Central memory CD4-positive, alpha-beta T cell (primary cell): ENCODE measurements at places on chromosomes 3 and 15.

DNA sequence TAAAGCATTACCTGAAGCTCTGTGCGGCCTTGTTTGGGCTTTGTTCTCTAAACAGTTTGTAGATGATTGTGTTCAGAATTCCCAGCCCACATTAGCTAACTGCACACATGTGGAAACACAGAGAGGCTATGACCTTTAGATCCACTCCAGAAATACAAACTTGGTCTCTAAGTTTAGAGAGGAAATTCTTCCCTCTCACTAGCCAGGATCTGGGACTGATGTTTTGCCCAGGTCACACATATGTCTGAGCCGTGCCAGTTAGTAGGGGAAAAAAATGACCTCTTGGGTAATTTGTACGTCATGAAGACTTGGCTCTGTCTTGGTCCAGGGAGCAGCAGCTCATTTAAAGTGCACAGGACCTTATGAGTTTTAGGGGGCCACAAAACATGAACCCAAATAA is 223.1 kb downstream of the RBMS3 start:
- DNase-seq, result no peak

DNA sequence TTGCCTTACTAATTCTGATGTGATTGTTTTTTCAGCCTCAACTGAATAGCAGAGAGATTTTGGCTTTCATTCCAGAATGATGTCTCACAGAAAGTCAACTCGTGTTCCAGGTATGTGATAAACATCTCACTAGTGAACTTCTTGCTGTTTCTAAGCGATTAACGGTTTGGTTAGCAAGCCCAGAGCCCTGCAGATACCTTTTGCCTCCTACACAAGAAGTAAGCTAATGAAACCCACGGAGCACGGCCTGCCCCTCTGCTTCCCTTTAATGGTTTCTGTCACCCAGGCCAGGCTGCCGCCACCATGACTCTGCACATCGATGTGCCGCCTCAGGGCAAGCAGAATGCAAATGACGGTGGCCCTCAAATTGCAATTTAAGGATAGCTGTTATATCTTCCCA is 155.9 kb upstream of the ICE2 start:
- DNase-seq, result no peak

DNA sequence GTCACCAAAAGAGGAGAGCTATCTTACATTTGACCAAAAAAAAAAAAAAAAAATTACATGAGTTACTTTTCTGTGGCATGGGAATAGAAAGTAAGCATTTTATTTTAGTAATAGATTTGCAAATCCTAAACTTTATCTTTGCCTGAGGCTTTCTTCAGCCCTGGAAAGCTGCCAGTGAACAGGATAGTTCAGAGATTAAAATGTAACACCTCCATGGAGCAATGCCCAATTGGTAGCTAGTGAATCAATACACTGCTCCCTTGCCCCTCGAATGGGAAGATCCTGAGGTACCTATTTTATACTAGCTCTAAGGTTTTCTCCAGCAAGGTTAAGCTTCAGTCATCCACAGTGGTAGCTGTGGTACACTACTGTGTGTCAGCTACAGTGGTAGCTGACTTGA is 867.1 kb downstream of the NAALADL2 start:
- no peak for DNase-seq

DNA sequence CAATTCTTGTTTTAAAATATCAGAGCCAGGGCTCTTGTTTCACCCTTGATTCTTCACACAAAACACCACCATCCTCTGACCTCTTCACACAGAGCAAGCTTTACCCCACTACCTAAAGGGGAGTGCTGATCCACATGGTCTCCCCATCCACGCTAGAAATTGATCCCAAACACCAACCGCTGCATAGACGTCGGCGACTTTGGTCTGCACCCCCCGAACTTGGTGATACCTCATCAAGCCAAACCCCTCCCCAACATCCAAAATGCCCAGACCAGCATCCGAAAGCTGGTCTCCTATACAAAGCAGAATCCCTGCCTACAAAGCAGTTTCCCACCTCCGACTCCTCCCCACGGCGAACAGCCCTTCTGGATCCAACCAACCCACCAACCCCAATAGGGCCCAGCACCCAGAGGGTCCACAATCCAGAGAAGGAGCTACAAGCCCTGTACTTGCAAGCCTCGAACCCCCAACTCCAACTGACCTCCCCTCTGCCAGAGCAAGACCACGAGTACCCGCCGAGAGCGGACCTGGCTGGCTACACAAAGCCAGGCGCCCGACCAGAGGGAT is 25.8 kb upstream of the MTHFS start:
- no peak for DNase-seq

DNA sequence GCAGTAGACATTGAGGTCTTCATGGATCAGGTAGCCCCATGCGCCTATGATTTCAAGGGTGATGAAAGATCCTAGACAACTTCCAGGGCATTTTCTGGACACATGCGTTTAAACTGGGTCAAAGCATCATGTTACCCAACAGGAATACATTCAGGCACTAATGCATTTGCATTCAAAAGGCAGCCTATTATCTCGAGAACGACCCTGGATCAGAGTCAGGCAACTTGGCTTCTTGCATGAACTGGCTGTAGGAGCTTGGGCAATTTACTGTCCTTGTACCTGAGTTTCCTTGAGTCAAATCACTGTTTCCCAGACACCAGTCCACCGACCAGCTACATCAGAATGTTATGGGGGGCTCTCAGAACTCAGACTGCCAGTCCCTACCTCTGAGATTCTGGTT is 51.5 kb upstream of the CHST2 start:
- DNase-seq, result no peak

GRCh38 chr3:117761703-117762620 is 1052.4 kb downstream of the TUSC7 start:
- no peak for DNase-seq

DNA sequence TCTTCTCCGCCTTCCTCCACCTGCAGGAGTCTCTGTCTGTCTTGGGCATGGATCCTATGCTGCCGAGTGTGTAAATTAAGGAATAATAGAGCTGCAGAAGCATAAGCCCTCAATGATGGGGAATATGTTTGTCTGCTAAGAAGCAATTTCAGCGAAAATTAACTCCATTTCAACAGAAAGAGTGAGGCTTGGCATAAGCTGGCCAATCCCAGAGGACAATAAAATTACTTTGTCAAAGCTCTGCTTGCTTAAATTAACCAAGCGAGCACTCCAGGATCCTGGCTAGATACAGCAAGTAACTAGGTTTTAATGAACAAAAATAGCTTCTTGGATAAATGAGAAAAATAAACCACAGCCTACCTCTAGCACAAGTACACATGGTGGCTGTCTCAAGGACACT is 33.5 kb upstream of the PRR20G start:
- DNase-seq, result no peak

- DNase-seq, result no peak
These were observed 14.5 kb downstream of the NCBP2 start for GRCh38 chr3:196927571-196928453.

GRCh38 chr3:107523539-107524325 is 970 bp downstream of the BBX start:
- peak; percentile 56 for DNase-seq

DNA sequence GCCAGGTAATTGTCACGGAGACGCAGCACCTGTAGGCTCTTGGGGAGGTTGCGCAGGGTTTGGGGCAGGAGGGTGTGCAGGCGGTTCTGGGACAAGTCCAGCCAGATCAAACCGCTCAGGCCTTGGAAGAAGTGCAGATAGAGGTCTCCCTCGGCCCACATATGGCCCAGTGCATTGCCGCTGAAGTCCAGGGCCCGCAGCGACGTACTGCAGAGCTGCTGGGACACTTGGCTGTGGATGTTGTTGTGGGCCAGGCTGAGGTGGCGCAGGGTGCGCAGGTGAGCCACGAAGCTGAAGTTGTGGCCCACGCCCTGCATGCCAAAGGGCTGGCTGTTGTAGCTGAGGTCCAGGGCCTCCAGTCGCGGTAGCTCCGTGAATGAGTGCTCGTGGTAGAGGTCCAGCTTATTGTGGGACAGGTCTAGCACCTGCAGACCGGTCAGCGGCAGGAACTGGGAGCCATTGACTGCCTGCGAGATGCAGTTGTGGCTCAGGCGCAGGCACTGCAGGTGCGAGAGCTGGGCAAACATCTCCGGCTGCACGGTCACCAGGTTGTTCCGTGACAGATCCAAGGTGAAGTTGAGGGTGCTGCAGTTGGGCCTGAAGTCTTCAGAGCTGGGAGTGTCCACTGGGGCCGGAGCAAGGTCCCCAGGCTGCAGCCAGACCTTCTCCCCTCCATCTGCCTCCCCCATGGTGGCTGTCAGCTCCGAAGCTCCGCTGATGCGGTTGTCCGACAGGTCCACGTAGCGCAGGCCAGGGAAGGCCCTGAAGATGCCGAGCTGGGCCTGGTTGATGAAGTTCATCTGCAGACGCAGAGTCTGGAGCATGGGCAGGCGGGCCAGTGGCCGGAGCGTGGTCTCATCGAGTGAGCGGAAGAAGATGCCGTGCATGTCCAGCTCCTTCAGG is 2.9 kb downstream of the TLR9 start:
- no peak for DNase-seq
